ENCODE measurements at places on chromosomes 16 and 17.
A peak's percentile ranks its signal among the peaks of the same experiment; 100 is the strongest.

- no peak for DNase-seq
Measured at GRCh38 chr17:69358688-69359596, 32.0 kb upstream of the ABCA5 start.

DNA sequence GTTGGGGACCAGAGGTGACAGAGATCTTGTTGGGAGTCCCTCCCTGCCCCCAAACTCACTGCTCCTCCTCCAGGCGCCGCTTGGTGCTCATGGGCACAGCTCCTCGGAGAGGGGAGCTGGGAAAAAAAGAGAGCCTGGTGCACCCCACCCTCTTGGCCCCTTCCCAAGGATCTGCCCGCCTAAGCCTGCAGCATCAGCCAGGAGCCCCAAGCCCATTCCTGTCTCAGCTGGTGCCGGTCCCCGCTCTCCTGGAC is 400 bp downstream of the HCFC1R1 start:
- DNase-seq, result peak; percentile 70

DNA sequence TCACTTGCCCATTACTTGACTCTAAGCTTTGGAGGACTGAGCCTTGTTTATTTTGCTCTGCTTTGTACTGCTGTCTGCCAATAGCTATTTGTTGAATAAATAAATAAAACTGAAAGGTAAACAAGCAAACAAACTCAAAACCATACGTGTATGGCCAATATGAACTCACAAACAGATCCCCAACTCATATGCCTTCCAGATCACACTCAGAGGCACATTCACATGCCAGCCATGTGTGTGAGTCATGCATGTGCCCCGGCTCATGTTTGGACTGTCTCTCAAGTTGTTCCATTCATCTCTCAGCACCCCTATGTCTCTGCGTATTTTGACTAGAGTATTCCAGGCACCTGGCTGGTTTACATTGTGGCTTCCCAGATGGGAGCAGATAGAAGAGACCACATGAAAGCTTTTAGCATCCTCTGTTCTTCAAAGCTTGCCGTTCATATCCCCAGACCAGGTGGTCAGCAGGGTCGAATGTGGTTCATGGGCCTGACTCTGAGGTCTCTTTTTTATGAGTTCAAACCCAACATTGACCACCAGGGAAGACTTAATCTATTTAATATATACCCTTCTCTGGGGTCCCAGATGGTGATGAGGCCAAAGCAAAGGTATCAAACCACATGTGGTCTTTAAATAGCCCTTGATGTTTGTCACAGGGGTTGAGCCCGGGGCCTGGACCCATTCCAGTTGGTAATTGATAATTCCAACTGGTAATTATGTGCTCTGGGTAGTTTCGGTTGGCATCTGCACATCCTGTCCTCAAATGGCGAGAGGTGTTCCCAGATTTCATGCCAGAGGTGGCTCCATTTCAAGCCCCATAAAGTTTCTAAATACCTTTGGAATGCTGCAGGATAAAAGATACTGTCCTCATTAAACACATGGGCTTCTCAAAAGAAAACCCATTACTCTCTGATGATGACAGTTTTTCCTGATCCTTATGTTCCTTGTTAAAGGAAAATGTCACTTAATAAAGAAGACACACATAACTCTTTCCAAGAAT is 287.3 kb upstream of the MAF start:
- no peak for DNase-seq

- DNase-seq, result peak; percentile 11
Measured at GRCh38 chr17:28675490-28675889, 13.5 kb downstream of the SUPT6H start.

GRCh38 chr17:29870836-29871465 is 59.1 kb downstream of the SSH2 start:
- DNase-seq, result peak; percentile 46

DNA sequence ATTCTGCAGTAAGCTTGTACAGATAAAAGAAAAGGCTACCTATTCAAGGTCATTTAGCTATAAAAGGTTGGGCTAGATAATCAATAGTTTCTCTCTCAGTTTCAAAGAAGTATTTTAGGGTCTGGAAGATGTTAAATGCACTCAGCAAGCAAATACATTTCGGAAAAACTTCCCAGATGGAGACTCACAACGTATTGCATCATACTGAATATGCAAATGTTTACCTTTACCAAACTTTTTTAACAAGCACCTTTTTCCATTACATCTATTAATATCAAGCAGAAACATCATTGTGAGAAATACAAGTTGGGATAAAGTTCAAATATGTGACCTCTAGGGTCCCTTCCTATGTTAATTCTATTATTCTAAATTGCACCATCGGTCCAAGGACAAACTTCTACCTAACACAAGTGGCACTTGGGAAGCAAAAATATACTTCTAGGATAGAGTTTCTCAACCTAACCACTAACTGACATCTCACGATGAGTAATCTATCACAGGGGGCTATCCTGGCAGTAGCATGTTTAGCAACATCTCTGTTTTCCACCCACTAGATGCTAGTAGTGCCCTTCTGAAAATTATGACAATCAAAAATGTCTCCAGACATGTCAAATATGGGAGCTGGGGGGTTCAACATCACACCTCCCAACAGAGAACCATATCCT is 14.5 kb downstream of the KANSL1 start:
- peak; percentile 66 for DNase-seq

DNA sequence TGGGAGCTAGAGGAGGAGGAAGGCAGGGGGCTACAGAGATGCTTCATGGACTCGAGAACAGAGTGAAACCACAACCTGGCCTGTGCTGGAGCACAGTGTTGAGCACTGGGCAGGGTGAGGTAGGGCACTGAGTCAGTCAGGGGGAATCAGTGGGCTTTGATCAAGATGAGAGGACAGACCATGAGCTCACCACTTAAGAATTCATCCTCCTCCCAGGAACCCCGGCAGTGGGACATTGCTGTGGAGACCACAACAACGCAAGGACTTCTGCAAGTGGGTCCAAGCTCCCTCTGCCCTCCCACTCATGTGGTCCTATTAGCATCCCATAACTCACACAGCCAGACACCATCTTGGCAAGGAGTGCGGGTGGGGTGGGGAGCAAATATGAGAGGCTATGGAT is 1.7 kb upstream of the CES5A start:
- no peak for DNase-seq

- DNase-seq, result no peak
Measured at GRCh38 chr17:8830141-8830540, 31.0 kb upstream of the MFSD6L start.

GRCh38 chr16:28491230-28491969 is 474 bp downstream of the CLN3 start:
- DNase-seq, result peak; percentile 58

GRCh38 chr17:5480962-5481361 is 5.0 kb downstream of the DERL2 start:
- no peak for DNase-seq

- DNase-seq, result peak; percentile 63
Measured at GRCh38 chr16:53465606-53466280, 31.5 kb downstream of the RBL2 start.

DNA sequence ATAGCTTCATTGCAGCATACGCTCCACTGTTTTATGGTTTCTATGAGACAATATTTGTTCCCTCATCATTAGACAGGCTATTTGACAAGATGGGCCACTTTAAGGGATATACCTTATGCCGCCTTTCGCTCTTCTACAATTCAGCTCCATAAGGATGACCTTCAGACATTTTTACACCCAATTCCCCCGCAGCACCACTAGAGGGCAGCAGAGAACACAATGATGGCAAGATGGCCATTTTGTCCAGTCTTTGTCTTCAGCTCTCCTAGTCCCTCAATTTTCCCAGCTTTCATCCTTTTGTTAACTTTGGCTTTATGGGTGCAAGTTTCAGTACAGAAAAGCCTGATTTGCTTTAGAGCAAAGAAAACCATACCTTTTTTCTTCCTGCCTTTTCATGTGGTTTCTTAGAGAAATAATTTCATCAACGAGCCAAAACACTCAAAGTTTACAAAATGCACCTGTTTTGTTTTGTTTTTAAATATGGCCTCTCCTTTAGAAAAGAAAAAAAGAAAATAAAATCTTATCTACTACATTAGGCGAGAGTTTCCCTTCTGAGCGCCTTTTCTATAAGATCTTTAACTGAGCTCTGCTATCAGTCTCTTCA is 355.3 kb downstream of the TOX3 start:
- peak; percentile 77 for DNase-seq

DNA sequence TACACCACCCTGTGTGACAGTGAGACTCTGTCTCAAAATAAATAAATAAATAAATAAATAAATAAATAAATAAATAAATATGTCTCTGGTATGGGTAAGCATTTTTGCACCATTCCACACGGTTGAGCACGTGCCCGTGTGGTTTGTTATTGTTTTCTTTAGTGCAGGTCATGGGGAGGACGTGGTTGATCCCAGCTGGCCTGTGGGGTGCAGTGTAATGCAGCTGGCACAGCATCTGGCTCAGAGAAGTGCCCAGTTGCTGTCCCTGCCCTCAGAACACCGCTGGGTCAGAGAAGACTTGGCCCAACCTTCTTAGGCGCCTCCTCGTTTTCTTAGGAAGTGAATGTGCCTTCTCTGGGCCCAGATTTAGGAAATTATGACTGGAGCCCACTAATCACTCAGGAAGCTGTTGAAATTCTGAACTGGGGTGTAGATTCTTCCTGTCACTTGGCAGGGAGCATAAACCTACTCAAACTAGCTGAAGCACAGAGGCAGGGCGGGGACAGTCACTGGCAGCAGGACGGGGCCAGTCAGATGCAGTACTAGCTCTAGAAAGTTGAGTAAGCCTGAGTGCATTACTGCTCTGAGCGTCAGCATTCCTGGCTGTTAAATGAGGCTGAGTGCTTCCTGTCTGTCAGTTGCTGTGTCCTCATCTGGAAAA is 85.9 kb downstream of the SNX29 start:
- DNase-seq, result peak; percentile 80

DNA sequence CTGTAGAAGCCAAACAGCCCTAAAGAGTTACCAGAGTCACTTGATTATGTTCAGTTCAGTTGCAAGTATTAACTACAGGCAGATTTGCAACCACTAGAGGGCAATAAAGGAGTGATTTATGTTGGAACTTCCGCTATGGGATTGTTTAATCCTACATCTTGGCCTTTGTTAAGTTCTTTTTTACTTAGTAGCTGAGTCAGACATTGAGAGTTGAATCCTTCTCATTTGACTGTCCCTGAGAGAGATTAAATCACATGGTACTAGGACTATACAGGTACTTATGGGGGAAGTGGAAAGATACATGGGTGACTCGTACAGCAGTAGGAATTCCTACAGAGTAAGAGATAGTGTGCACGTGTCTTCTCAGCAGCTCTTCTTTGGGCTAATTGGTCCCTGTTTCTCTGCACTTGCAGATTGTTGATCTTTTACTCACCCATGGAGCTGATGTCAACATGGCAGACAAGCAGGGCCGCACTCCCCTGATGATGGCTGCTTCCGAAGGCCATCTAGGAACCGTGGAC is 40.3 kb downstream of the CYB561 start:
- DNase-seq, result peak; percentile 79

DNA sequence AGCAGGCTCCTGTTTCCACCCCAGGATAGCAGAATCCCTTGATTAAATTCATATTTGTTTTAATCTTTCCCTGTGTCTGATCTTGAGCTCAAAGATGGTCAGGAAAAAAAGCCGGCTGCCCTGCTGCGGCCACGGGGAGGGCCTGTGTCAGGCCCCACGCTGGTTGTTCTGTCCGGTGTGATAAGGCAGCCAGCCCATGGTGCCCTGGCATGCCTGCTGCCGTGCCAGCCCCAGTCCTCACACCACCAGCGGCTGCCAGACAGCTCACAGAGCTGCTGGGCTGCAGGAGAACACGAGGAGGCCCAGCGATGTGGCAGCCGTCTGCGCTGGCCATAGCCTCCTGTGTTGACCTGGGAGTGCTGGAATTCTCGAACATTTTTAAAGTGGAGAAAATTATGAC is 34.7 kb upstream of the BRD7 start:
- DNase-seq, result no peak

GRCh38 chr16:20920799-20921198 is 20.2 kb downstream of the LYRM1 start:
- DNase-seq, result no peak

DNA sequence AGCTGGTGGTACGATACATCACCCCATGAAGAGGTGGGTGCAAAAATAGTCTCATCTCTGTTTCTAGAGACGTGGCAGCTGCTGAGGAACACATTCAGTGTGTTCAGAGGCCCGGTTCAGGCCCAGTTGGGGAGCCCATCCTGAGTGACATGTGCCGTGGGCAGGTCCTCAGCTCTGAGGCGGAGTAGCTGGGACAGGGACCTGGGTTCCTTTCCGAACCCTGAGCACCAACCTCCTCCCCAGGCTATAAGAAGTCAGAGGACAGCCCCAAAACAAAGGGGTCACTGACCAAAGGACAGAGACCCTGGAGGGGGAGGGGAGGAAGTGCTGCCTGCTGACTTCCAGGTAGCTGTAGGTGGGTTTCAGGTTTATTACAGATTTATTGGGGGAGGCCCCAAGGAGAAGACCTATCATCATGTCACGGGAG is 5.1 kb downstream of the LDHD start:
- DNase-seq, result no peak

GRCh38 chr17:50219939-50220465 is 18.6 kb upstream of the COL1A1 start:
- peak; percentile 89 for DNase-seq
